SJSA1 (cell line): ENCODE measurements at places on chromosomes 12 and 14. TPM values are rescaled to one million over a fixed set of nuclear protein-coding genes. Genes with fewer than 3 reads are reported as not detected.

SLC35E3 gene
- 0.63 and 4.9 TPM in 2 replicates for total RNA-seq

CCDC184 gene
- total RNA-seq: 10.1 and 11.9 TPM in 2 replicates

GRCh38 chr14:31854508-31855075 is 222.5 kb upstream of the ARHGAP5 start:
- H3K4me3 ChIP-seq: no peak overlapping the region
- H3K36me3 ChIP-seq: no peaks in the 10 kb centered on the region
- peaks cover 6% of the 10 kb centered on the region; the same call in 1 of the 2 replicates for H3K4me1 ChIP-seq
- no peak overlapping the region for H3K27ac ChIP-seq

GRCh38 chr12:57491393-57492280 is 3.8 kb downstream of the MARS1 start:
- peaks cover 78% of the 10 kb centered on the region for H3K36me3 ChIP-seq
- DNase-seq: peak; percentile 90
- no peak overlapping the region for H3K4me3 ChIP-seq
- peaks cover 19% of the 10 kb centered on the region for H3K4me1 ChIP-seq
- no peaks in the 10 kb centered on the region for H3K27me3 ChIP-seq

DNA sequence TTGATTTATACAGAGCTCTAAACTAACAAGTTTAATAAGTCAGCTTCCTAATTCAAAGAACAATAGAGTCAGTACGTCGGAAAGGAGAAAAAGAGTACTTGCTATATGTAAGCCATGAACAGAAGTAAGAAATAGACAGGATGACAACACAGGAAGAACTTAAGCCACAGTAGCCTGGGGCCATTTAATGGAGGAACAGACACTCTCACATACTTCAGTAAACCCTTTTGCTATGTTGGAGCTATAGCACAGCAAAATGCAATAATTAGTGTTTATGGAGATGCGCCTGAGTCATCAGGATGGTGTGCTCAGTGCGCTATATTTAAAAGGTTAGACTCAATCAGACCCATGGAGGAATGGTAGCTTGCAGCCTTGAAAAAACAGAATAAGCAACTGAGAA is 61.0 kb downstream of the SRGAP1 start:
- no peak overlapping the region for H3K4me3 ChIP-seq
- DNase-seq: peak; percentile 10
- no peaks in the 10 kb centered on the region for H3K27me3 ChIP-seq
- H3K27ac ChIP-seq: peak overlapping the region; percentile 32; the same call in 1 of the 2 replicates

DNA sequence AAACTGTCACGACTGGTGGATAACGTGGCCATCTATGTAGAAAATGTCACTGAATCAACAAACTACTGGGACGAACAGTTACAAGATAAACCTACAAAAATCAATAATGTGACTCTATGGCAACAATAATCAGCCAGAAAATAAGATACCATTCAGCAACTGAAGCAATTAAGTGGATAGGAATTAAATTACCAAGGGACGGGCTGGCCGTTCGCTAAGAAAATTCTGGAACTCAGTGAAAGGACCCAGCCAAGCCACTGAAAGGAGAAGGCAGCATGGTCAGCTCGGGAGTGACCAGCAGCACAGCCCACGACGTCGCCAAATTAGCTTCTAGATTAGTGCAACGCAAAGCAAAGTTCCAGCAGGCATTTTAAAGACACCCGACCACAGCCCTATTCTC is 33.6 kb upstream of the TMEM179 start:
- no peaks in the 10 kb centered on the region for H3K36me3 ChIP-seq
- no peak overlapping the region for H3K4me3 ChIP-seq
- H3K27me3 ChIP-seq: peaks cover 15% of the 10 kb centered on the region
- no peak overlapping the region for H3K27ac ChIP-seq

DNA sequence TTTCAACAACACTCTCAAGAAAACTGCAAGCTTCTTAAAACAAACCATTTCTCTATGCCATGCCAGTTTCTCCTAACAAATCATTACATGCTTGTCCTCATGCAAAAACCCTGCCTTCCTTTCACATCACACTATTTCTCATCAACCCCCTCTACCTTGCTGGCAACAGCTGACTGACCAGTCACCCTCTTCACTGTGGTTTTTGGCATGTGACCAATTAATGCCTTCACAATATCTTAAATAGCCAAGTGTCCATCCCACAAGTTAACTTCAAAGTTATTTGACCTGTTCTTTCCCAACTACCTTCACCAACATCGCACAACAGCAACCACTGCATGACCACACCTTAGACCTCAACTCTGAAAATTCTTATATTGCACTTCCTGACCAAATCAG is 159.6 kb downstream of the CEP128 start:
- H3K4me1 ChIP-seq: no peaks in the 10 kb centered on the region
- DNase-seq: no peak
- H3K4me3 ChIP-seq: no peak overlapping the region
- H3K27ac ChIP-seq: no peak overlapping the region
- no peaks in the 10 kb centered on the region for H3K27me3 ChIP-seq

- H3K4me3 ChIP-seq: no peak overlapping the region
- no peak overlapping the region for H3K27ac ChIP-seq
- DNase-seq: no peak
Measured at GRCh38 chr12:42606471-42606870, 16.9 kb upstream of the PRICKLE1 start.

DNA sequence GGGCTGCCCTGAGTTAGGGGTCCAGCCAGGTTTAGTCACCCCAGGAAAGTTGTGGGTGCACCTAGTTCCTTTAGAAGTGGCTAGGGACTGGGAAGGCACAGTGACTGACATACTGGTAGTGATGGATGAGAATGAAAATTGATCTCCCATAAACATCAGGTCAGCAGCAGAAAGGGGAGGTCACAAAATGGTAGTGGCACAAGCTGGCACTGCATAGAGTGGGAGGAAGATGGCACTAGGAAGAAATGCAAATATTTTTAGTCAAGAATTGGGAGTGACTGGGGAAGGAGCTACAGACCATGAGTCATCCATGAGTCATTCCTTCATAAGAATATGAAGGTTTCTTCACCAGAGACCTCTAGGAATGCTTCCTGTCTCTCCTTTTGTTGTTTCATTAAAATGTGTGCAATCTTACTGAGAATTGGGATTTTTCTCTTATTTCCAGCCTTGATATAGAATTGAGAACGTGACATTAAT is 198.3 kb upstream of the AMIGO2 start:
- no peaks in the 10 kb centered on the region for H3K27me3 ChIP-seq
- no peak overlapping the region for H3K4me3 ChIP-seq
- H3K27ac ChIP-seq: peak overlapping the region; percentile 78
- peak; percentile 75 for DNase-seq
- H3K4me1 ChIP-seq: peaks cover 48% of the 10 kb centered on the region

DNA sequence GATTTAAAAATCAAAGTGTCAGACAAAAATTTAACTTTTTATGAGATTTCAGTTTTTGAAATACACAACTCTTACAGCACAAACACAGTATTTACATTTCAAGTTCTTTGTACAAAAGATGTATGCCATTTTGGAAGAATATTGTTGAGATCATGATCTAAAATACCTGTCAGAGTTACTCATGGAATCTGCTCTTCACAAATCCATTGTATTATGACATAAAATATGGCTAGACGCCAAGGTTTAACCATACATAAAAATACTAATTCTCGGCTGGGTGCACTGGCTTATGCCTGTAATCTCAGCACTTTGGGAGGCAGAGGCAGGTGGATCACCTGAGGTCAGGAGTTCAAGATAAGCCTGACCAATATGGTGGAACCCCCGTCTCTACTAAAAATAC is 6.2 kb upstream of the SYCP3 start:
- no peak overlapping the region for H3K27ac ChIP-seq
- H3K4me3 ChIP-seq: no peak overlapping the region
- H3K4me1 ChIP-seq: no peaks in the 10 kb centered on the region
- H3K27me3 ChIP-seq: no peaks in the 10 kb centered on the region

DNA sequence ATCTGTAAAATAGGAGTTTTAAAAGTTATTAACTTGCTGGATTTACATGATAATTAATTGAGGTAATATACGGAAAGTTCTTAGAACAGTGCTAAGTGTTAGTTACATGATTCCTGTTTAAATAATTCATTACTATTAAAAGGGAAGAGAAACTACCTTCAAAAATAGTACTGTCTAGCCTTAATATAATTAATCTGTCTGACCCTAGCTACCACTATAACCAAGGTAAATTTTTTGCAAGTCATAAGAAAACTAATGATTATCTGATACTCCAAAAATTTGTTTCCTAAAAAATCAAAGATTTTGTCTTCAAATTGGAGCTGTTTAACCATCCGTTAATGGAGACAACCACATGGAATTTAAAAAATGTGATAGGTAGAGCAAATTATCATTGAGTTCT is 294.3 kb upstream of the FBXO33 start:
- no peaks in the 10 kb centered on the region for H3K27me3 ChIP-seq
- H3K4me1 ChIP-seq: no peaks in the 10 kb centered on the region
- no peak overlapping the region for H3K27ac ChIP-seq
- no peak for DNase-seq
- H3K36me3 ChIP-seq: no peaks in the 10 kb centered on the region
